ENCODE measurements at places on chromosomes 7 and 10.

DNA sequence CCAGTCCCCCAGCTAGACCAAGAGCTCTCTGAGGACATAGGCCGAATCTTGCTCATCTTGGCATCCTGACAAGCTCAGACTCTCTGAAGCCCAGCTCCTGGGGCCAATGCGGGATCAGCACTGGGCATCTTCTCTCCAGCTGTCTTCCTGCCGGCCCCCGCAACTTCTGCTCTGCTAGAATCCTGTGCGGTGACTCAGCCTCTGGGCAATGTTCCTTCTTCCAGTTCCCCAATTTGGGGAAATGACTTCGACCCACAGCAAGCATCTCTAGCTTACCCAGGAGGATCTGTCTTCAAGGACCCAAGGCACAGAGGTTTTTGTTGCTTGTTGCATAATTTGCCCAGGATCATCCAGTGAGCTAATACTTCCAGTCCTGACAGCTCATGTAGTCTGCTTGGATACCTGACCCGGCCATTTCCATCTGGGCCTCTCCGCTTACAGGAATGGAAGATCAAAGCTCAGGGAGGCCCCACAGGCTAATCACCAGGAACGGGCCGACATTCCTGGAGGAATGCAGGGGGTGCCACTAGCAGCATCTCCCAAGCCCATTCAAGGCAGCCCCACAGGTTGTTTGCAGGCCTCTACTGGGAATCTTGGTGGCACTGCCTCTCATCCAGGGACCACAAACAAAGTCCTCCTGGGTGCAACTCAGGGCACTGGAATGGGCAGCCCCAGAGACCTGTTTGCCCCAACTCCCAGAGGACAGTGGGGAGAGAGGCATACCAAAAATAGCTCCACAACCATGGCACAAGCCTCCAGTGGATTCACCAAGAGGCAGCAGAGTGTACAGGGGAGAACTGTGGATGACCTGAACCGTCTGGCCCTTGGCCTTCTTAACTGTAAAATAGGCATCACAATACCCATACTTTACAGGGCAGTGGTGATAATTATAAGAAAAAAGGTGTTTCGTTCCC, 151.9 kb downstream of the NEURL1 start:
- DNase-seq: no peak

DNA sequence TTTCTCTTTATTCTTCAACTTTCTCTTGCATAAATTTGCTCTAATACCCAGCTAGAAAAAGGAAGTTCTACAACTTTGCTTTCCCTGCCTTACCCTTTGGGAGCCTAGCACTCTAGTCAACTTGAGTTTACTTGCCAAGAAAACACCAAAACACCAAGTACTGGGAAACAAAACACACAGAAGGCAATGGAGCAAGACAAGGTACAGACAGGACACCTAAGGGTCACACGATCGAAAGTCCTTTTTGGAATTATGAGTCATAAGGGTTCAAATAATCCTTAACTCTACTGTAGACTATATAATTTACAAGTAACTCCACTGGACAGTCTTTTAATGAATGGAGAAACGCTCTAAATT, 42.6 kb upstream of the ANAPC16 start:
- no peak for DNase-seq

- peak; percentile 44 for DNase-seq
These were observed 1.2 kb upstream of the SMNDC1 start for GRCh38 chr10:110305767-110306451.

- DNase-seq: no peak
These were observed 171.7 kb downstream of the ADAM12 start for GRCh38 chr10:126216632-126216961.

All from activated gamma-delta T cell treated with Interleukin-2 at 50 U/mL for 16 hours (primary cell).